CD4-positive, CD25-positive, alpha-beta regulatory T cell (primary cell): ENCODE measurements at places on chromosomes 5 and 9.

DNA sequence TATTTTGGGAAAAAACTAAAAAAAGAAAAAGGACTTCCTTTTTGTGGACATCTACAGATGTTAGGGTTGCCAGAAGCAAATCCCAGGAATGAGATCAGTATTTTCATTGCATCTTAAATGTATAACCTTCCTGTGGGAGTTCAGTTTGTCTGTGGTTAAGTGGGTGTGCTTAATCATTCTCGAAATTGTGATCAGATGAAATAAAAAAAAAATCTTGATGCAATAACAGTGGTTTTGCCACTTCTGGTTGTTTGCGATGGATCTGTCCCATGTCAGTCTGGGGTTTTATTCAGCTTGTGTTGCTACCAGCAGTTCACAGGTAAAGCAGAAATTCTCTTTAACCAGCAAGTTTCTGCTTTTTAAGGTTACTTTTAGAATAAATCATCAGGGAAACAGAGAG, 179.0 kb downstream of the MAN2A1 start:
- no peak for DNase-seq

DNA sequence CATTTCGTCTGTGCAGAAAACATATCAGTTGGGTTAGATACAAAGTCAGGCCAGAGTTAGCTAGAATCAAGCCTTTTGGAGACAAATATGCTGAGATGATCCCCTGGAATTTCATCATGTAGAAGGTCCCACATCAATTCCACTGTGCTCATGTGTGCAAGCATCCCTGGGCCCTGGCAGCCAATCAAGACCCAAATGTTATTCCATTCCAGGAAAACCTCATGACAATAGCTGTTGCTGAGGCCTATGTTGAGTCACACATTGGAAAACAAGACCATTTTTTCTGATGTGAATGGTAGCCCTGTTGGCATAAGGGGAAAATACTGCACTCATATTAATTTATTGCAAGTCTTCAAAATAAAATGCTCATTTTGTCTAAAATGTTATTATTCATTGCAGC, 11.5 kb downstream of the SPOCK1 start:
- no peak for DNase-seq

DNA sequence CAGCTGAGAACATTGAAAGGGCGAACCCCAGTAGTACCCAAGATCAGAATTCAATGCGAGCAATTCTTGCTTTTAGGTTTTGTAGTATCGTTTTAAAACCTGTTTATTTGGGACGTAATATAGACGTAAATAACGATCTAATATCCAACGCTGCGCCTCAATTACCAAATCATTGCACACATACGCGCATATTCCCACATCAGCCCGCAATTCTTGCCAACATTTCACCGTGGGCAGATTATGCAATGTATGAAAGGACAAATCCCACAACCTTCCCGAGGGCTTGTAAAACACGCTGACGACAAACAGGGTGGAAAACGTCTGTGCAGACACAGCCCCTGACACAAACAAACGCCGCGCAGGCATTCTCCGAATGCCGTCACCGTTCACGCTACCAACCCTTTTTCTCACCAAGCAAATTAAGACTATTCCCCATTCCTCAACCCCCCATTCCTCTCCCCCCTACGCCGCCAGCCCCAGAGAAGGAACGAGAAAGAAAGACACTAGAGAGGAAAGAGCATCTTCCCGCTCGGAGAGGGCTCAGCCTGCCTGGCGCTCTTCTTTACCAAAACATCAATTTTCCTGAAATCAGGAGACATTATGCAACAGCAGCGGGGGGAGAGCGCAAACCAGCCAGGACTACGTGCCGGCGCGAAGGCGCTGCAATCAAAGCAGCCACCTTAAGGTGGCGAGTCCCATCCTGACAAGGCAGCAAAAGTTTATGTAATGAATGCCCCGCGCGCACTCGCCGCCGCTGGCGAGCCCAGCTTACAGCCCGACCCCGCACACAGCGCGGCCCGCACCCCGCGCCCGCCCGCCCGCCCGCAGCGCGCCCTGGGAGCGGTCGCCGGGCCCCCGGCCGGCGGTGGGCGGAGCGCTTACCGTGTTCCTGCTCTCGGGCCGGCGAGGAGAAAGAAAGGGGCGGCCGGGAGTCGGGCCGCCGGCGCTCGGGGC, 597 bp downstream of the NFIL3 start:
- DNase-seq: peak; percentile 54

- peak; percentile 43 for DNase-seq
Measured at GRCh38 chr9:131045300-131046092, 36.5 kb downstream of the LAMC3 start.

DNA sequence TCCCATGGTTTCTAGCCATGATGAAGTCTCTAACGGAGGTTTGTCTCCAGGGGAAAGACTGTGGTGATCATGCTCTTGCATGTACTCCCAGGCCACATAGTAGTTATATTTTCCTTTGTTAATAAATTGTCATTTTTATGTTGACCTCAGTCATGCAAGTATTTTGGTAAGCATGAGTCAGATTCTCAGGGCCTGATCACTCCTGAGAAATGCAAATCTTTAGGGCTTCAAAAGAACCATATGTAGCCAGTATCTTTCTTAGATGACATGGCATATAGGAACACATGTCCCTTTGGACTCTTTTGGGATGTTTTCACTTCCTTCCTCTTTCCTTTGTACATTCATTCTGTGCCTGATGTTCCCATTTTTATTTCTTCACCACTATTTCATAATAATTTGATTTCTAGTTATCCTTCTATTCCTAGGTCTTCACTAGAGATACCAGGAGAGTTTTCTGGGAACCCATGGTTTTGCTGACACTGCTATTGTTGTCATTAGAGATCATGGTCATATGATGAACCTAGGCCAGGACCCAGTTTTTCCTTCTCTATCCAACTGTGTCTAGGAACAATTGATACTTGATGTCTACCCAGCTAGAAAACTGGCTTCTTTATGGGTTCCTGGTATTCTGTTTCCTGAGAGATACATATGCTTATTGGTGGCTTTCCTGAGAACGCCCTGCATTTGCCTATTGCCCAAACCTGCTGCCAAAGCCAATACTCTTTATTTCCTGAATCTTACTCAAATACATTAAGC, 248.1 kb upstream of the NREP start:
- no peak for DNase-seq

- no peak for DNase-seq
Measured at GRCh38 chr9:23682352-23682751, 143.7 kb downstream of the ELAVL2 start.

GRCh38 chr5:127290019-127290945, at the start of gene MEGF10:
Gene MEGF10 (plus strand): TSS chr5:127290796. CDS start chr5:127331309, 40,513 bp downstream.
- no peak for DNase-seq

GRCh38 chr5:17229313-17229712, 11.9 kb downstream of the BASP1 start:
- DNase-seq: no peak

DNA sequence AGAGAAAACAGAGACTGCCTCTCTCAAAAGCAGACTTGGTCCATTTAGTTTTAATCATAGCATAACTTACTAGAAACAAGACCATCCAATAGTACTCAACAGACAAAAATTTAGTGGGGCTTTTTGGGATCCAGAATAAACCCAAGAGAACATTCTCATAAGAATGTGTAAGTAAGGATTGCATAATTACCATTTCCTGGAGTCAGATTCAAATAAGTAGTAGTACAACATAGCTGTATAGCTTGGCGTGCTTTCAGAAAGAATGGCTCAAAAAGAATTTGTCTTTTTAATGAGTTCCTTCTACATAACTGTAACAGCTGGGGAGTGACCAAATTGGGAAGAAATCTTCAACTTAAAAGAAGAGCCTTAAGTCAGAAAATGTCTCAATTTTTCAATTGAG, 145.4 kb downstream of the DENND1A start:
- no peak for DNase-seq

DNA sequence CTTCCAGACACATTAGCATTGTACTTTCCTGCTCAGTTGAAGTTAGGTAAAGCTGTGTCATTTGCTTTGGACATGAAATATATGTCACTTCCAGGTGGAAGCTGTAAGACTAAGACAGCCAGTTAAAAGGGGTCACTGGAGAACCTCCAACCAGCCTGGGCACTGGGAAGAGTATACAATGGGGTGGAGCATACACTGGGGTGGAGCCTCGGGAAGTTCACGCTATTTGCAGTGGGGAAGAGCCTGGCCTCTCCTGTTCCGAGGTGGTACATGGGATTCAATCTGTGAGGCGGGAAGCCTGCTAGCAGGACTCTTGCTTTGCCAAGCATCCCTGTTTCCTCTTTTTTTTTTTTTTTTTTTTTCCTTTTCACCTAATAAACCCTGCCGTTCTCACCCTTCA, 145.3 kb downstream of the TTC39B start:
- no peak for DNase-seq

GRCh38 chr5:135386096-135386495, 12.9 kb downstream of the MACROH2A1 start:
- no peak for DNase-seq

GRCh38 chr5:107149243-107150005, 521.3 kb downstream of the EFNA5 start:
- no peak for DNase-seq

- DNase-seq: no peak
Measured at GRCh38 chr5:104733063-104733669, 1170.6 kb upstream of the NUDT12 start.

- no peak for DNase-seq
Measured at GRCh38 chr5:67095346-67096171, 101.0 kb downstream of the CD180 start.
